ENCODE measurements at places on chromosomes 3 and 15. TPM values are rescaled to one million over a fixed set of nuclear protein-coding genes. Genes with fewer than 3 reads are reported as not detected.

- no peaks in the 10 kb centered on the region for H3K27me3 ChIP-seq
- H3K4me1 ChIP-seq = peaks cover 8% of the 10 kb centered on the region
- DNase-seq = no peak
- no peak overlapping the region for H3K4me3 ChIP-seq
These were observed 30.2 kb downstream of the BCL2L10 start for GRCh38 chr15:52082197-52083036.

DNA sequence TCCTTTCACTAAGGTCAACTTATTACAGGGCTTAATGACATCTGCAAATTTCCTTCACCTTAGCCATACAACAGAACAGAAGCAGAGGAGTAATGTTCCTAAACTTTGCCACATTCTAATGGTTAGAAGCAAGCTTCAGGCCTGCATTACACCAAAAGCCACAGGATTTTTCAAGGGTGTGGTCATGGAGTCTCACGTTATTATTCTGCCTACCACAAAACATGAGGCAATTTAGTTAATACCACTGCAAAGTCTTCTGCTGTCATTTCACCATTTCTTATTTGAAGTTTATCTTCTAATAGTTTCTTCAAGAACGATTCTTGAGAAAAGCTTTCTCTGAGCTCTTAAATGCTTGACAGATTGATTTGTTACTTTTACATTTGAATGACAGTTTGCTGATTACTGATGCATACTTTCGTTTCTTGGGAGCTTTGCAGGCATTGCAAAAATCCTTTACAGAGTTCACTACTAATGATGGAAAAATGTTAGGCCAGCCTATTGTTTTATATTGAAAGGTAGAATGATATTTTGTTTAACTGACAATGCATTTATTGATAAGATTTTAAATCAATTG lies 1257.1 kb downstream of the NSUN3 start:
- H3K27me3 ChIP-seq = no peaks in the 10 kb centered on the region
- DNase-seq = no peak
- no peak overlapping the region for H3K27ac ChIP-seq
- no peaks in the 10 kb centered on the region for H3K36me3 ChIP-seq
- no peak overlapping the region for H3K4me3 ChIP-seq

DNA sequence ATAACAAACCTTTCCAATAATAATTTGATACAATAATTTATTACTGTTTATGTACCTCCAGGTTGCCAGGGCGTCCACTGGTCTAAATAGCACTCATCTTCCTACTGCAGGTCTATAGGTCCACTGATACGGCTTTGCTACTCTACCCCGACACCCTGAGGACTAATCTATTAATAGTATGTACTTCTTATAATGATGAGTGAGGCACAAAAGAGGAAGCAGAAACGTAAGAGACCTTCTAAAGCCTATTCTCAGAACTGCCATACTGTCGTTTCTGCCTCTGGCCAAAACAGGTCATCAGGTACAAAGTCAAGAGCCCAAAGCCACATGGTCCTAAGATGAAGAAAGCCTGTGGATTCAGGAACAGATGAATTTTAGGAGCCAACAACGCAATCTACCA lies 163.2 kb upstream of the GRM7 start:
- H3K4me1 ChIP-seq = no peaks in the 10 kb centered on the region
- no peak for DNase-seq
- no peak overlapping the region for H3K27ac ChIP-seq
- no peaks in the 10 kb centered on the region for H3K27me3 ChIP-seq

DNA sequence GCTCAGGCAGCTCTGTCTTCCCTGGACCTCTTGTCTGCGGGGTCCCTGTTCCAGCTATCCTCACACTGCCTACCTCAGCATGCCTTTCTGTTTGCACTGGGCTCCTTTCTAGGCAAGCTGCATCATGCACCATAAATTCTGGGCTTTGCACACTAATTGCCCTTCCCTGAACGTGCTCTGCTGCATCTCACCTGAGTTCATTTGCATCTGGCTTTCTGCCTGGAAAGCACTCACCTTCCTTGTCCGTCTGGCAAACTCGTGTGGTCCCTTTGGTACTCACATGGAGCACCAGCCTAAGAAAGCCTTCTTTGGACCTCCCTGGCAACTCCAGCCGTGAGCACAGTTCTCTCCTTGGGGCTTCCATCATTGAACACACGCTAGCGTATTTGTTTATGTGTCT lies 365.6 kb downstream of the SV2B start:
- no peak overlapping the region for H3K4me3 ChIP-seq
- no peaks in the 10 kb centered on the region for H3K36me3 ChIP-seq
- no peak overlapping the region for H3K27ac ChIP-seq

- H3K4me1 ChIP-seq = peaks cover 5% of the 10 kb centered on the region
These were observed 92.4 kb downstream of the CSNK1G1 start for GRCh38 chr15:64263567-64263966.

DNA sequence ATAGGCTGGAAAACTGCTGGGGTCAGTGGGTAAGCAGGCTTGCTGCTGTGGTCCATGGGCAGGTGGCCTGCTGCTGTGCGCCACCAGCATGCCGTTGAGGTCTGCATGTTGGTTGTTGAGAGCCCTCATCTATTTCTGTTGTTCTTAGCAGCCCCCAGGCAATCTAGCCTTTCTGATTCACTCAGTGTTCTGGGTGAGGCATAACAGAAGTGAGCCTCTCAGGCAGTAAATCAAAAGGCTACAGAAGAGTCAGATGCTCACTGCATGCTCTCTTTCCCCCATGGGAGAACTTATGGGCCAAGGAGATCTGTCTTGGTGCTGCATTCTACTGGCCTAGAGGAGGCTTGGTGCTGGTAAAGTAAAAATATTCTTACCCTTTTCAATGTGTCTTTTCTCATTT lies 67.8 kb upstream of the ATP10A start:
- no peaks in the 10 kb centered on the region for H3K4me1 ChIP-seq
- no peaks in the 10 kb centered on the region for H3K36me3 ChIP-seq
- H3K4me3 ChIP-seq = no peak overlapping the region
- no peak overlapping the region for H3K27ac ChIP-seq
- no peak for DNase-seq
- H3K27me3 ChIP-seq = no peaks in the 10 kb centered on the region

FILIP1L gene
- total RNA-seq = 3.2 TPM

TPRG1 gene
- not detected for total RNA-seq

MFGE8 gene
- 1,799 TPM for total RNA-seq

DNA sequence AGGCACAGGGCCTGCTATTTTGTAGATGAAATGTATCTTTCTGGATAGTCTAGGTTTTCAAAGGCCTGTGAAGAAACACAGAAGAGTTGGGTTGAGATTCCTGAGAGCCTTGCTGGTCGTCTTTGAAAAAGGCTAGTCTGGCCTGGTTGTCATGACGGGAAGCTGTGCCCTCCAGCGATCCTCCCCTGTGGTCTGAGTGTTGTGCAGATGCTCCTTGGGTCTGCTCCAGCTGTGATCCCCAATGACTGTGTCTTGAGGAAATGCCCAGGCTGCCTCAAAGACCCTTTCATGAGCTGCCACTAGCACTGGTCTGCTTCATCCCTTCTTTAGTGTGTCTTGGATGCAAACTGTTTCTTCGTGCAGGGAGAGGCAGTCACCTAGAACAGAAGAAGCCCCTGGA lies 111.0 kb upstream of the SYNPR start:
- no peak overlapping the region for H3K27ac ChIP-seq
- H3K4me1 ChIP-seq = no peaks in the 10 kb centered on the region
- no peak overlapping the region for H3K4me3 ChIP-seq
- no peaks in the 10 kb centered on the region for H3K36me3 ChIP-seq
- no peaks in the 10 kb centered on the region for H3K27me3 ChIP-seq

CLDN11 gene
- total RNA-seq = 1.9 TPM

BNC1 gene
- total RNA-seq = not detected

GRCh38 chr3:94311651-94312050 lies 248.8 kb downstream of the NSUN3 start:
- H3K4me3 ChIP-seq = no peak overlapping the region
- H3K36me3 ChIP-seq = no peaks in the 10 kb centered on the region
- H3K27ac ChIP-seq = no peak overlapping the region
- H3K27me3 ChIP-seq = no peaks in the 10 kb centered on the region

GRCh38 chr3:113736548-113737089 lies 9.4 kb downstream of the NAA50 start:
- DNase-seq = no peak
- no peaks in the 10 kb centered on the region for H3K27me3 ChIP-seq
- H3K27ac ChIP-seq = peak overlapping the region; percentile 32
- no peak overlapping the region for H3K4me3 ChIP-seq
- H3K36me3 ChIP-seq = no peaks in the 10 kb centered on the region

GABRA5 gene
- not detected for total RNA-seq

- no peaks in the 10 kb centered on the region for H3K27me3 ChIP-seq
- H3K36me3 ChIP-seq = no peaks in the 10 kb centered on the region
- no peak overlapping the region for H3K4me3 ChIP-seq
These were observed 18.7 kb downstream of the CIB2 start for GRCh38 chr15:78112551-78112950.

GRCh38 chr3:10901296-10901945 lies 85.4 kb downstream of the SLC6A11 start:
- no peaks in the 10 kb centered on the region for H3K36me3 ChIP-seq
- DNase-seq = no peak
- H3K4me3 ChIP-seq = no peak overlapping the region
- H3K27me3 ChIP-seq = no peaks in the 10 kb centered on the region

DNA sequence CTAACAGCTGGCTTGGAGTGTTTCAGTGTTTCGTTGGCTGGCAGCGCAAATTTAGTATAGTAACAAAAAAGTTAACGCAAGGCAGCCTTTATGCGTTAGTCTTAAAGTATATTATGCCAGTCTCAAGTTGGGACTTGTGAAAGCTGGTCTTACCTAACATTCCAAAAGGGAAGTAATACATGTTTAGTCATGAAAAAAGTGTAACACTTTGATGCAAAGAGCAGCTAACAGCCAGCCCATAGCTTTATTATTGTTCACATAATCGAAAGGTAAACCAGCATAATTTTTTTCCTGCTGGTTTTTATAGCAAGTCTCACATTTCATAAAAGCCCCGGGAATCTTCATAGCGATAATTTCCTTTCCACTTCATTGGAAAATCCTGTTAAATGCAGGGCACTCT lies 2.4 kb upstream of the GPR87 start:
- no peaks in the 10 kb centered on the region for H3K4me1 ChIP-seq
- DNase-seq = no peak
- no peaks in the 10 kb centered on the region for H3K27me3 ChIP-seq
- no peak overlapping the region for H3K4me3 ChIP-seq
